GDM1 (cell line): ENCODE measurements at places on chromosomes 11 and 22.

DNA sequence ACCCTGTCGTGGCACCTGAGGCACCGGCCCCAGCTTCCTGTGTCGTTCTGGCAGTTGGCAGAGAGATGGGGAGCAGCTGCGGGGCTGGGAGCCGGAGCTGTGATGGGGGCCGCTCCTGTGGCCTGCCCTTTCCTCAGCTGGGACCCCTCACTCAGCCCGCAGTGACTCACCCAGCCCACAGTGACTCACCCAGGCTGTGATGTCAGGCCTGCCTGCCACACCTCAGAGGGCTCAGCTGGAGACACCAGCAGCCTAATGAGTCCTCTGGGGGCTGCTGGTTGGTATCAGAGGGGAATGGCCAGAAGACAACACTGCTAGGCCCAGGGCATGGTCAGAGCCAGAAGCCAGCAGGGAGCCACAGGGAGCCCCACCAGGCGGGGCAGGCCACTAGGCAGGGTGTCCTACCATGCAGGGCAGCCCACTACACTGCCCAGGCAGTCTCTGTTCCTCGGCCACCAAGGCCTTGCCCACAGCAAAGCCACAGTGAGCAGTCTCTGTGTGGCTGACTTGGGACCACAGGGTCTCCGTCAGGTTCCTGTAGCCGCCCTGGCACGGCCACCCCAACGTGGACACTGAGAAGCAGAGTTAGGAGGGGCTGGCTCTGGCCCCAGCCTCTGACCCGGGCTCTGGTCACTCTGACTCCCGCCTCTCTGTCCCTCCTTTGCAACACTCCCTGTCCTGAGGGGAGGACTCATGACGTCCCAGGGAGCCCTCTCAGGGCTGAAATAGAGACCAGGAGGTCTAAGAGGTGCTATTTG, 4.2 kb upstream of the FXYD2 start:
- peak; percentile 34 for DNase-seq

DNA sequence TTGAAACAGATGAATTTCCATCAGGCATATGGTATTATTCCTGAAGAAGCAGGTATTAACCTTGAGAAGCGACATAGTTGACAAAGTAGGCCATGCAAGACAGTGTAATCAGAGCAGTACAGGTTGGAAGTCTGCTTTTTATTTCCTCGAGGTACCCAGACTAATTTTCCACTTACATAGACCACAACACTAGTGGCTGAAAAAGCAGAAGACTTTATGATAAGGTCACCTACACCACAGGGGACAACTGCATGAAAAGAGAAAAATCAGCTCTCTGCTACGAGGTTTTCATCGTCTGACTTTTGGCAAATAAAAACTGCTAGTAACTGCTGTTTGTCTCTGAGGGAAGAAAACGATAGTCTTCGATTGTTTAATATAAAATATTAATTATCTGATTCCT, 77.5 kb downstream of the CNTN5 start:
- no peak for DNase-seq

- no peak for DNase-seq
Measured at GRCh38 chr11:67463680-67464410, 5.2 kb downstream of the TMEM134 start.

GRCh38 chr11:123304828-123305466, 109.9 kb upstream of the CLMP start:
- no peak for DNase-seq

DNA sequence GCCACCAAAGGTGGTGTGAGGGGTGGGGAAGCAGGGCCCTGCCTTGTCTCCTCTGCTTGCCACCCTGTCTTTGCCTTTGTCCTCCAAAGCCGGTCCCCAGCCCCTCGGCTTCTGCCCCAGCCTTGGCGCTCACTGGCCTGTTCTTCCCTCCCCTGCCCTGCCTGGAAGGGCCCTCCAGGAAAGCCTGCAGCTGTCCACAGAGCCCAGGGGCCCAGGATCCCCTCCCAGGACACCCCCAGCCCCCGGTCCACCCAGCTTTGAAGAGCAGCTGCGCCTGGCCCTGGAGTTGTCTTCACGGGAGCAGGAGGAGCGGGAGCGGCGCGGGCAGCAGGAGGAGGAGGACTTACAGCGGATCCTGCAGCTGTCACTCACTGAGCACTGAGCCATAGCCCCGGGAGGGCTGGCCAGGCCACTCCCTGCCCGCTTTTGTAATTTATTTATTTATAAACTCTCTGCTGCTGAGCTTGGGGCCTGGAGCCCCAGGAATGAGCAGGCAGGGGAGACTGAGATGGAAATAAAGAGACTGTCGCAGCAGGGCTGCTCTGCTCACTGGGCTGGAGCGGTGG, 1.3 kb upstream of the SSH3 start:
- DNase-seq = no peak

GRCh38 chr22:37333724-37334460, 51.6 kb downstream of the CYTH4 start:
- DNase-seq = no peak

DNA sequence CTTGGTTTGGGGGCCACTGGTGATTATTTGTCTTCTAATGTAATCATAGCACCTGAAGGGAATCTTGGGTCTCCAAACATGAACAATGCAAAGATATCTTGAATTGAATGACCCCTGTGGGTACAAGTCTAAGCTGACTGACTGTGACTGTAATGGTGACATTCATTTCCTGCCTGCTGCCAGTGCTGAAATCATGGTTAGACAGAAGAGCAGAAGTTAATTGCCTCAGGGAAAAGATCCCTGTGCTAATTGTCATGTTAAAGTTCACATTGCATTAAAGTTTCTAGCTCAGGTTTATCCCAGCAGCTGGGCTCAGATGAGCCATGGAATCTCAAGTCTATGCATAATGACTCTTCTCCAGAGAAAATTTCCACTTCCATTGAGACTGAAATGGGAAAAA, 772.0 kb downstream of the ETS1 start:
- no peak for DNase-seq

DNA sequence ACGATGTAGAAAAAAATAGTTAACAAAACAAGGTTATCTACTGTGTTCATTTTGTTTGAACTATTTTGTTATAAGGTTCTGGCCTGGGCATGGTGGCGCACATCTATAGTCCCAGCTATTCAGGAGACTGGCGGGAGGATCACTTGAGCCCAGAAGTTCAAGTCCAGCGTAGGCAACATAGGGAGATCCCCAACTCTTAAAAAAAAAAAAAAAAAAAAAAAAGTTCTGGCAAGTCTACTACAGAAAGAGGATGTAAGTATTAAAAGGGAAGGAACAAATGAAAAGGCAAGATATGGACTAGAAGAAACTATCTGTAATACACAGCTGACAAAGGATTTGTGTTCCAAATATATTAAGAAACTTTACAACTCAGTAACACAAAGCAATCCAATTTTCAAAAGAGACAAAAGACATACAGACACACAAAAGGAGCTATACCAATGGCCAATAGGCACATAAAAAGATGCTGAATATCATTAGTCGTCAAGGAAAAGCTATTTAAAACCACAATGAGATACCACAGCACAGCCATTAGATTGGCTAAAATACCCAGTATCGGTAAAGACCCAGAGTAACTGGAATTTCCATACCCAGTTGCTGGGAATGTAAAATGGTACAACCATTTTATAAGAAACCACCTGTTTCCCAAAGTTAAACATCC, 27.4 kb downstream of the RRAS2 start:
- DNase-seq = no peak

- DNase-seq = no peak
Measured at GRCh38 chr11:92387859-92388258, 163.2 kb downstream of the FAT3 start.

DNA sequence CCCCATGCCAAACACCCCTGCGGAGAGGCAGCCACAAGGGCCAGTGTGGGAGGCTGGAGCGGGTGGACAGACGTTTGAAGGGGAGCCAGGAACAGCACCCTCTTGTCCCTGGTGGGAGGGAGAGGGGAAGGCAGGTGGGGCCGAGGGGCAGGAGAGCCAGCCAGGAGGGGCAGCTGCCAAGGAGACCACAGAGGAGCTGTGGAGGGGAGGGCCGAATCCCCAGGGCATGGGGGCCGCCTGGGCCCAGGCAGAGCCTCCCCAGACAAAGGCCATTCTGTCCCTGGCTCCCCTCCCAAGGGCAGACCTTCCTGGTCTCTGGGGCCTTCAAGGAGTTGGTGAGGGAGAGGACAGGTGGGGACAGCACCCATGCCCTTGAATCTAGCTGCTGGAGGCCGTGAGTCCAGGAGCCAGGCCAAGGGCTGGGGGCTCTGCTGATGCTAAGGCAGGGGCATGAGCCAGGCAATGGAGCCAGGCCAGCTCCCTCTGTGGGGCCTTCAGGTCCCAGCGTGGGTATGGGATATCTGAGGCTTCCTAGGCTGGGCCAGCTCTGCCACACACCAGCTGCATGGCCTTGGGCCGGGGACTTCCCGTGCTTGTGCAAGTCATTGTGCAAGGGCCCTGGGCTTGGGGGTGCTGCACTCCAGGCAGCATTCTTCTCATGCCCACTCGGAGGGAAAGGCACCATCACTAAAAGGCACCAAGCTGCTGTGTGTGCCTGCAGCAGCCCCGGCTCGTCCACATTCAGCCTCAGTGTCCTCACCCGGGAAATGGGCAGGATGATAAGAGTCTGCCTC, 11.4 kb downstream of the EMID1 start:
- DNase-seq = no peak

DNA sequence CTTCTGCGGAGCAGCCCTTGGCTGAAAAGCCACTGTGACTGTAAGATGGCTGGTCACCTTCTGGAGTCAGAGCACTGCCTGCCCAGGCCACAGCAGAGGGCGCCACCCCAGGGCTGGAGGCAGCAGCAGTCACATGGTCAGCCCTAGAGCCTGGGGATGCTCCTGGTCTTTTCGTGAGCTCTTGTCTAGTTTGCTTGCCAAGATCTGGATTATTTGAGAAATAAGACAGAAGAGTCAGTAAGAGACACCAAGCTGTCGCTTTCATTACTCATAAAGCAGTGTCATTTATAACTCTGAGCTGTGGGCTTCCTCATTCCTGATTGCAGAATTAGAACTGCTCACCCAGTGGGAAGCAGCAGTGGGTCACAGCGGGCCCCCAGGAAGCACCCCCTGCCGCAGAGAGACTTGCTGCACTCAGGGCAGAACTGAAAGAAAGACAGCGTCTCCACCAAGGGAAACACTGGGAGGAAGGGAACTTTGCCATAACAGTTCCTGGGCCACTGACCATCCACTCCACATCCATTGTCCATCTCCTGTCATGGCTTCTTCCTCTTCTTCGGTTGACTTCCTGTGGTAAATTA, 56.7 kb downstream of the PPP6R2 start:
- peak; percentile 29 for DNase-seq
